Urinary bladder (tissue), 4 donors: ENCODE measurements at places on chromosomes 12 and 14. TPM values are rescaled to one million over a fixed set of nuclear protein-coding genes. Genes with fewer than 3 reads are reported as not detected.

The KLRC3 gene
- total RNA-seq = 0.69 TPM

The PRH2 gene
- not detected for total RNA-seq

DNA sequence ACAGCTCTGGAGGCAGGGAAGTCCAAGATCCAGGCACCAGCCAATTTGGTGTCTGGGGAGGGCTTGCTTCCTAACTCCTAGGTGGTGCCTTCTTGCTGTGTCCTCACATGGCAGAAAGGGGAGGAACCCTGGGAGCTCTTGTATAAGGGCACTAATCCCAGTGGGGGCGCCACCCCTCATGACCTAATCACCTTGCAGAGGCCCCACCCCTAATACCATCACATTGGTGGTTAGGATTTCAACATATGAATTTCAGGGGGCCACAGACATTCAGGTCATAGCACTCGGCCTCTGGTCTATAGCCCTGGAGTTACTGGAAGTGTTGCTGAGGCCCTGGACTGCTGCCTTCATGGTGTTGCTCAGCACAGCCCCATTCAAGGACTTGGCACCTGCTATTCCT lies 14.6 kb downstream of the PSMD9 start:
- no peak for DNase-seq

DNA sequence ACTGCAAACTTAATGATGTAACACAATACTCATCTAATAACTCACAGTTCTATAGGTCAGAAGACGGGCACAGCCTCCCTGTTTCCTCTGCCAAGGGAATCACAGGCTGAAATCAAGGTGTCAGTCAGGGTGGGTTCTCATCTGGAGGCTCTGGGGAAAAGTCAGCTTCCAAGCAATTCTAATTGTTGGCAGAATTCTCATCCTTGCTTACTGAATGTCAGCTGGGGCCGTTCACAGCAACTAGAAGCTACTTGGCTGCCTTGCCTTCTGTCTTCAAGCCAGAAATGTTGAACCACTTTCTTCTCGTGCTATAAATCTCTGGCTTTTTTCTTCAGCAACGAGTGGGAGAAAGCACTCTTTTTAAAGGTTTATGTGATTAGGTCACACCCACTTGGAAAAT lies 80.1 kb upstream of the PDZRN4 start:
- DNase-seq = peak; percentile 59

- DNase-seq = no peak
Measured at GRCh38 chr14:58626431-58626831, 11.3 kb upstream of the DACT1 start.

GRCh38 chr14:22221508-22221907 lies 367.5 kb downstream of the DAD1 start:
- no peak for DNase-seq

- no peak for DNase-seq
Measured at GRCh38 chr12:68824131-68824530, 16.2 kb downstream of the MDM2 start.

DNA sequence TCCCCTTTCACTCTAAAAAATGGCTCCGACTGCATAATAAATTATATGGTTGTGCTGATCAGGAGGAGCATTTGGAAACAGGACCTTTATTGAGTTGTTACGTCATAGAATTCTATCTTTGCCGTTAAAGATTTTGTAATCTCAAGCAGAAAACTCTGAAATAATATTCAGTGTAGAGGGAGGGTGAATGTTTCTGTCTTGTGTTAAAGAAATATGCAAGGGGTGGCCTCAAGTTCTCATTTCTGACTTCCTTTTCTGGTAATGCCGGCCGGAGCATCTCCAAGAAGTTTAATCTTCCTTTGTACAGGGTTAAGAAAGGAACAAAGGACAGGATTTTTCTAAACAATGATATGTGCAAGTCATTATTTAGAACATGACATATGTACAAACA lies 165.1 kb downstream of the SLC38A4 start:
- DNase-seq = no peak
